Daoy (cell line): ENCODE measurements at places on chromosomes 3 and 15. TPM values are rescaled to one million over a fixed set of nuclear protein-coding genes. Genes with fewer than 3 reads are reported as not detected.

- DNase-seq: peak; percentile 81
Measured at GRCh38 chr15:31977812-31978661, 52.3 kb upstream of the CHRNA7 start.

GRCh38 chr3:14317057-14317553 is 85.3 kb upstream of the SLC6A6 start:
- peak; percentile 60 for DNase-seq

DNA sequence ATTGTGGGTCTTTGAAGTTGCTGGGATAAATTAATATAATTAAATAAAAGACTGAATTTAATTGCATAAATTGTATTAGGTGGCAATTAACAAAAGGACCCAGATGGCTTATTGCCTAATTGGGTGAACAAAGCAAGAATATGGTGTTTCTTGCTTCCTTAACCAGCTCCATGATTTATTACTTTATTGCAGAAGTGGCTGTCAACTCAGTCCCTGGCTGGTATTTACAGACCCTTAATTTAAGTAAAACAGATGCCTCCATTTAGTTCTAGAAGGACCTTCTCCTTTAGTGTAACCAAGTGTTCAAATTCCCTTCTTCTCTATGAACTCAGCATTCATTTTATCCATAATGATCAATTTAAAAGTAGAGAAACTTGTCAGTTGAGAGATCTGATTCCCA is 35.1 kb downstream of the DPH3 start:
- no peak for DNase-seq

The KCNMB2 gene
- 0.06 TPM in 1 of 2 replicates, not detected in the other for total RNA-seq

DNA sequence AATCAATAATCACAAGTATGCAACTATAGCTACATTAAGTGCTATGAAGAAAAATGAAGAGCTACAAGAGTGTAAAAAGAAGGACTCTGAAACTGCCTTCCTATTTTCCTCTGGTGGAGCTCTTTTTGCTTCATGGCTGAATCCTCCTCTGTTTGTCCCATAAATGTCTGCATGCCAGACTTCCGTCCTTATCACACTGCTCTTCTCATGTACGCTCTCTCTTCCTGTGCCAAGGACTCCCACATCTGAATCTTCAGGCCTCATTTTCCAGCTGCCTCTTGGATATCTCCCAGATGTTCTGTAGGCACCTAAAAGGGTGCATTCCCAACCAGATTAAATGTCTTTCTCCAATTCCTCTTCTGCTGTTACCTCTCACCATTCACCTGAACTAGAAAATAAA is 123.7 kb downstream of the MECOM start:
- DNase-seq: no peak

The RTP3 gene
- not detected in 2 replicates for total RNA-seq
